ENCODE measurements at places on chromosomes 4 and X.

- no peak for DNase-seq
Observed at GRCh38 chr4:10007436-10007740, 13.9 kb downstream of the SLC2A9 start.

GRCh38 chrX:50402886-50403285 is 67.7 kb downstream of the DGKK start:
- DNase-seq, result no peak

DNA sequence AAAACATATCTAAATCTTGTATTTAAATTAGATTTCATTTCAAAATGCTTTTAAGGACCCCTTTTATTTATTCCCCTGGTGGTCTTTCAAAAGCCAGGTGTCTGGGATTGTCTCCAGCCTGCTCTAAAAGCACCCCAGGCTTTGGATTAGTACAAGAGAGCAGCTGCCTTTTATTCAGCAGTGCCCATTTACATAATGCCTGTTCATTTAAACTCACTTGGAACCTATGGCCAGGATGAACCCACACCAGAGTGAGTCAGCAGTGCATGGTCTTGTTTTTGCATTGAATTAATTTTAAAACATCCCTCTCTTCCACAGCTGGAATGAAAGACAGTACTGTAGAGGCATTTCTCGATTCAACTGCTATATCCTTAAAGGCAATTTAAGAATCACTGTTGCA is 64.1 kb upstream of the TENM3 start:
- no peak for DNase-seq

DNA sequence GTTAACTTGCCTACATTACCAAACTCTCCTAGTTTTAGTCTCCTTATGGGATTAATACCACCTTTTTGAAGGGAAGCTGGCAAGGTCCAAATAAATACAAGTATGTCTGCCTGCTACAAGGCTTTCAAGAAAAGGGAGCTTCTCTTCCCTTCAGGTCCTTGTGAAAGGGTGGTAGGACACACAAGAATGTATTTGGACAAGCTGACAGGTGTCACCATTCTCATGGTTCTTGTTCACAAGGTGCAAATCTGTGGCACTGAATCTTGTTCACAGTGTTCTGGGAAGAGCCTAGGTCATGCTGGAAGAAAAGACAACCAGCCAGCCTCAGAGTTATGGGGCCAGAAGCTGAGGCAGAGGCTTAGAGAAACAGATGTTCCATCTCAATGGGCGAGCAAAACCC is 41.9 kb downstream of the GPC3 start:
- DNase-seq, result no peak

DNA sequence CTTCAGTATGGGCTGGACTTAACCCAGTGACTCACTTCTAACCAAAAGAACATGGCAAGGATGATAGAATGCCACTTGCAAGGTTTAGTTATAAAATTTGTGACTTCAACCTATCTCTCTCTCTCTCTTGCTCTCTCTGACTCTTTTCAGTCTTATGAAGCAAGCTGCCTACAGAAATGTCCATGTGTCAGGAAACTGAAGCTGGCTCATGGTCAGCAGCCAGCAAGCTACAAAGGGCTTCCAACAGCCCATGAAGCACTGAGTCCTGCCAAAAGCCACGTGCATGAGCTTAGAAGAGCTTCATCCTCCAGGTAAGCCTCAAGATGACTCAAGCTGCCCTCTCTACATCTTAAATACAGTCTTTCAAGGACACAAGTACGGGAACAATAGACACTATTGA is 100.3 kb downstream of the HS3ST1 start:
- no peak for DNase-seq

Data from caudate nucleus (tissue), 63 donors.